ENCODE measurements at places on chromosomes 5 and 9.

DNA sequence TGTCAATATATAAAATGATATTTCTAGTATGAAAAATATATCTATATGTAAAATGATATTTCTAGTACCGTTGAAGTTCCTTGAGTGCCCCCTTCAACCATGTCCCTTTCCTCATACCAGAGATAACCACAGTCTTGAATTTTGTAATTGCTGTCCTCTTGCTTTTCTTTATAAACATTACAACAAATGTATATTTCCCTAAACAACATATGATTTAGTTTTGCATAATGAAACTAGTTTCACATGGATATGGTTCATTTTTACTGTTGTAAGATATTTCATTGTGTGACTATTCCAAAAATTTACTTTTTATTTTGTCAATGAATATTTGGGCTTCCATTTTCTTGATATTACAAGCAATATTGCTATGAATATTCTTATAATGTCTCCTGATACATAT is 14.0 kb downstream of the NLN start:
- DNase-seq, result no peak

DNA sequence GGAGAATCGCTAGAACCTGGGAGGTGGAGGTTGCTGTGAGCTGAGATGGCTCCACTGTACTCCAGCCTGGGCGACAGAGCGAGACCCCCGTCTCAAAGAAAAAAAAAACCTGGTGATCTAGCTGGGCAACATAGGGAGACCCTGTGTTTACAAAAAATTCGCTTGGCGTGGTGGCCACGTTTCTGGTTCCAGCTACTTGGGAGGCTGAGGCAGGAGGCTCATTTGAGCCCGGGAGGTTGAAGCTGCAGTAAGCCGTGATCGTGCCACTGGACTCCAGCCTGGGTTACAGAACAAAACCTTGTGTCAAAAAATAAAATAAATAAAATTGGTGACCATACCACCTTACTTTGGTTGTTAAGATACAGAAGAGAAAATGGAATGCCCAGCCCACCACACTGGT is 1.8 kb upstream of the HNRNPAB start:
- no peak for DNase-seq

GRCh38 chr9:90333226-90333625 is 309.4 kb downstream of the DIRAS2 start:
- no peak for DNase-seq

DNA sequence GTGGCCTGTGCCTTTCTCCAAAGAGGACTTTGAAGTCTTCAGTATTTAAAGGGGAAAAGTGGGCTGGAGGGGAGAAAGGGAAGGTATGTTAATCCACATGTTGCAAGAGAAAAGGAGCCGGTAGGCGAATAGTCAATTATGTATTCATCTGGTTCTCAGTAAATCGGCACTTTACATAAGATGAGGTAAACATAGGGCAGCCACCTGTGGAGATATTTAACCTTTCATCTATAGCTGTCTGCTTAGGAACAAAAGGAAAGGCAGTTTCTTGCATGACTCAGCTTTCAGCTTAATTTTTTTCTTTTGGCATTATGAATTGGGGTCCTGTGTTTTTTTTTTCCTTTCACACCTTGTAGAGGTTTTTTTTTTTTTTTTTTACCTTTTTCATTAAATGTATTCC is 42.2 kb downstream of the FGD3 start:
- DNase-seq, result no peak

- DNase-seq, result peak; percentile 35
Observed at GRCh38 chr5:108747774-108748400, at the start of gene FER. Gene FER (plus strand): TSS chr5:108747897. CDS start chr5:108798183, 50,286 bp downstream.

DNA sequence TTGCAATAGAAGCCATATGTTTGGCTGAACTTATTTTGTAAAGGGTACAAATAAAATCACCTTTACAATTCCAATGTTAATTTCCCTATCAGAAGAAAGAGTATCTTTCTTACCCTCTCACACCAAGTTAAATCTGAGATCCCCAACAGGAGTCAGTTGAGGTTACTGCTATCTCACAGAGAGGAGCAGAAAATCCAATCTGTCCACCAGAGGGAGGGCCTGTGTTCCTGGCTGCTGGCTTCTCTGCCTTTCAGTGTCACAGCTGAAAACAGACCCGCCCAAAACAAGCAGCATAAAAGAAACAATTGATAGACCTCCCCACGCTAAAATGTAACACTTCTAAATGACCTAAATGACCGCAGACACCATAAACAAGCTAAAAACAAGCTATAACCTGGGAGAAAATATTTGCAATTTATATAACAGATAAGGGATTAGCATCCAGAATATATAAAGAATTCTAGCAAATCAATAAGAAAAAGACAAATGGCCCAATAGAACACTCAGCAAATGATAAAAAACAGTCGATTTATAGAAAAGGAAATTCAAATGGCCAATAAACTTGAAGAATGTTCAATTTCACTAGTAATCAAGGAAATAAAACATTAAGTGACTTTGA is 24.5 kb upstream of the MVB12B start:
- DNase-seq, result peak; percentile 37

DNA sequence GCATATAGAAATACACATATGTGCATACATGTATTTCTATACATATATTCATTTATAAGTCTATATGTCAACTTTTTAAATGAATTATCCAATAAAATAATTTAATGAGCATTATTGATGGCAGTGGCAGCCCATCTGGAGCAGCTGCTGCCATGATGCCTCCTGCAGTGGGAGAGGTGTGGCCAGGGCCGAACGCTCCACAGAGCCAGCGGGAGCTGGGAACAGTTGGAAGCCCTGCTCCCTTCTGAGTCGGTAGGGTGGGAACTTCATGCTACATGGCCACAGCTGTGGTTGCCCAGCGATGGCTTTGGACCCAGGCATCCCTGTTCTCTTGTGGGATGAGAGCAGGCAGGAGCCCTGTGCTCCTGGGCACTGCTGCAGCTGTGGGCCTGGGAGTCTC is 812.4 kb upstream of the CTNND2 start:
- DNase-seq, result no peak

DNA sequence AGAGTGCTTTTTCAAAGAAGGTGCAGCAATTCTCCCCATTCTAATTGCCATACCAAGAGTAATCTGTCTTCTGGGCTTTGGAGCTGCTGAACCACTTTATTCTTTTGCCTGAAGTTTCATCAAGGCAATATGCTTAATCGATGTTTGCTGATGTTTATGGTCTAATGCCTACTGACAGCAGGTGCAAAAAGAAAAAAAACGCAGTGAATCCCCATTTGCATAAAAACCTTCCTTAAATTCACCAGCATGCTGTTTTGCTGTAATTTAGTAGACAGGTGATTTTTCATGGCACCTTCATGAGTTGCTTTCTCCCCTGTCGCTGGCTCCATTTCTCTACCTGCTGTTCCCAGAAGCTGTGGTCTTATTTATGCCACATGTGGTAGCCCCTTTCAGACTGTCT is 83.1 kb upstream of the MAST4 start:
- DNase-seq, result no peak

DNA sequence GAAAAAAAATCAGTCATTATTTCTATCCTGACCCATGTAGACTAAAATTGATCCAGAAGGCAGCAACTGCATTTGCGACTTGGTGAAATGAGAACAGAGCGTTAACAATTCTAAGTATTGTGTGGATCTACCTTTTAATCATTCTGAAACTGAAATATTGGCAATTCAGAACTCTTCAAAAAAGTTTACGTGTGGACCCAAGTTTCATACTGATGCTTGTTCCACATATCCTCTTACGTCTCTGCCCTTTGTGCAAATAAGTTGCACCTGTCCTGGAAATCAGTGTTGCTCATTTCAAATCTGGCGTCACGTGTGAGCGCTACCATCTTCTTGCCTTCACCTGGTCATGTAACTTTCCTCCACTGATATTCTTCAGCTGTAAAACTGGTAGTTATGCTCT is 74.7 kb downstream of the NTRK2 start:
- no peak for DNase-seq

- no peak for DNase-seq
Observed at GRCh38 chr9:132547976-132548730, 34.3 kb upstream of the BARHL1 start.

DNA sequence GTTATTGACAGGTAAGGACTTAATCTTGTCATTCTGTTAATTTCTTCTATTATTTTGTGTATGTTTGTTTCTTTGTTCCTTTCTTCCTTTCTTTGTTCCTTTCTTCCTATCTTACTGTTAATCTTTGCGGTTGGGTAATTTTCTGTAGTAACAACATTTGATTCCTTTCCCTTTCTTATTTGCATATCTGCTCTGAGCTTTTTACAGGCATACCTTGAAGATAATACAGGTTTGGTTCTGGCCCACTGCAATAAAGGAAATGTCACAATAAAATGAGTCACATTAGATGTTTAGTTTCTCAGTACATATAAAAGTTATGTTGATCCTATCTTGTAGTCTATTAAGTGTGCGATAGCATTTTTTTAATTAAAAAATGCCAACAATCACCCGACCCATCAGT is 440.7 kb downstream of the NFIB start:
- DNase-seq, result no peak

DNA sequence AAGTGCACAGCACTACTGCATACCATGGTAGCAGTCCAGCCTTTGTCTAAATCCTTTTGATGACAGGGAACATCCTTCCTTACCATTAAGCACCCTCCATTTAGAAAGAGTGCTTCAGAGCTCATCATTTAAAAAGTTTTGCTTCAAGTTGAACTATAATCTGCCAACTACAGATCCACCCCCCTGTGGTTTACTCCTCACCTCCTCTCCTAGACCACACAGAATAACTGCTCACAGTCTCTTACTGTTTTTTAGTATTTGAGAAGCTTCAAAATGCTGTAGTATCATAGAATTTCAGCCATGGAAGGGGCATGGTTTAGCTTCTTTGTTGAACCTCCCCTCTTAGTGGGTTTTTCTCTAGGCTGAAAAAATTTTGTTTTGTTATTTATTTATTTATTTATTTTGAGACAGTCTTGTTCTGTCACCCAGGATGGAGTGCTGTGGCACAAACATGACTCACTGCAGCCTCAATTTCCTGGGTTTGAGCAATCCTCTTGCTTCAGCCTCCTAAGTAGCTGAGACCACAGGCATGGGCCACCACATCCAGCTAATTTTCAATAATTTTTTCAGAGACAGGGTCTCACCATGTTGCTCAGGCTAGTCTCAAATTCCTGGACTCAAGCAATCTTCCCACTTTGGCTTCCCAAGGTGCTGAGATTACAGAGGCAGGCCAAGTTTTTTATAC is 384.3 kb upstream of the RFX3 start:
- no peak for DNase-seq

DNA sequence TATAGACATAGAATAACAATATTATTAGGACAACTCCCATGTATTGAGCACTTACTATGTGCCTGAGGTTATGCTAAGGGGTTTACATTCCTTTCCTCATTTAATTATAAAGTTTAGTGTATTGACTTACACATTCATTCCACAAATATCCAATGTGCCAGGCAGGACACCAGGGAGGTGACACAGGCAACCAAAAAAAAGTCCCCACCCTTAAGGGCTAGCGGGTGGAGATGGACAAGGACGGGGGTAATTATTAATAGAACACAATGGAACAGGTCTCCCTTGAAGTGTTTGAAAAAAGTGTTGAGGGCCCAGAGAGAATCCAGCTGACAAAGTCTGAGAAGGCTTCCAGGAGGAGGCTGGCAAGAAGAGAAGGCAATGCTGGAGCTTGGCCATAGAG is 5.7 kb downstream of the TBC1D2 start:
- no peak for DNase-seq

DNA sequence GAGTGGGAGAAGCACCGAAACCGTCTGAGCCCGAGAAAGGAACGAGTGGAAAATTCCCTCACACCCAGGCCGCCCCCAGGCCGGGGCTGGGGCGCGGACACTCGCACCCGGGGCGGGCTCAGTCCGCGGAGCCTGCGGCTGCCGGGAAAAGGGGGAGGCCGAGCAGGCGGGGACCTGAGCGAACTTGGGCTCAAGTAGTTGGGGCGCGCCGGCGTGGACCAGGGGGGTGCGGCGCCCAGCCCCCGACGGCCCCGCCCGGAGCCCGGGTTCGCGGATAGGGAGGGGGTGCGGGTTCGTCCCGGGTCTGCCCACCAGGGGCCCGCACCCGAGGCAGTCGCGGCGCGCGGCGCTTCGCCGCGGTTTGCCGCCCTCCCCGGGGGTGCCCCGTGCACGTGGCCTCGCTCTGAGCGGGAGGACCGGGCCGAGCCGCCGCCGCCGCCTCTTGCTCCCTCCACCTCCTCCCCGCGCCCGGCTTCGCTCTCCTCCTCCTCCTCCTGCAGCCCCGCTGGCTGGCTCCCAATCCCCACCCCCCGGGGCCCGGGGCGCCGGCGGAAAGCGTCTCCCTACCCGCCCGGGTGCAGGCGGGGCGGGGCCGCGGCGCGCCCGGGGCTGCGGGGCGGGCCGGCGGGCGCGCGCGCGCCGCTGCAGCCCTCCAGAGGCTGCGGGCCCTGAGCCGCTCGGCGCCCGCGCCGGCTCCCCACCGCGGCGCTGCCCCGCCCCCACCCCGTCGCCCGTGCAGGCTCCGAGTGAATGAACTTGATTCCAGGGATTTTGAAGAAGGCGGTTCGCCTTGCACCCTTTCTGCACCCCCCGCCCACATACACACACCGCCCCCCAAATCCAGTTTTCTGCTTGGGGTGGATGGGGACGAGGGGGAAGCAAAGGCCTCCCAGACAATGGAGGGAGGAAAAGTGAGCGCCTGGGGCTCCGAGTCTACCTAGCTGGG is 1.3 kb upstream of the NFIB start:
- no peak for DNase-seq

DNA sequence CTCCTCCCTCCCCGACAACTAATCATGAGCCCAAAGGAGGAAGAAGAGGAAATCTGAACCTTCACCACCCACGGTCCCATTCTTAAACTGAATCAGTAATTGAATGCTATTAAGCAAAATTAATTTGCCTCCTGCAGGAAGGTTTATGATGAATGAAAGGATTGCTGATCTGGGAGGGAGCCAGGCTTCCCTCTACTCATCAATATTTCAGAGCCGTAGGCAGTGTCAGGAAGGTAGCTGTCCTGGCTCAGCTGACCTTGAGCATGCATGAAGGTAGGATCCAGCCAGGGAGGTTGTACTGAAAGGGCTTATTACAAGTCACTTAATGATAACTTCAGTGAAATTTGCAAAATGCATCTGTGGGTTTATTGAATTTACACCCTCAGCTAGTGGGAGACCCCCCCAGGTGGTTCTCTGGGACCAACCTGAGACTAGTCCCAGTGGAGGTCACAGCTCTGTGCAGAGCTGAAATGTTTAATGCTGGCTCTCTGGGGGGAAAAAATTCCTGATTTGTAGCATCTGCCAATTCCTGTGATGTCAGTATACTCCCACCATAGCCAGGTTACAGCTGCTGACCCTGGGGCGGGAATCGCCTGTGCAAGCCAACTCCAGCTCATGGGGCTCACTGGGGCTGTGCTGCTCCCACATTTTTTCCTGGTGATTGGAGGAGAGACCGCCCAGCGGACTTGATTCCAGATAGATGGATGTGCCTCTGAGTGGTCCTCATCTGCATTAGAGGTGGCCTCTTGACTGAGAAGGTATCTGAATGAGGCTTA is 47.9 kb upstream of the NCS1 start:
- DNase-seq, result no peak
